GM12892 (cell line): ENCODE measurements at places on chromosomes 13 and 19.

- no peak for DNase-seq
These were observed 6.5 kb upstream of the S1PR4 start for GRCh38 chr19:3171894-3172672.

- no peak for DNase-seq
These were observed 282.2 kb downstream of the OLFM4 start for GRCh38 chr13:53310786-53311185.

DNA sequence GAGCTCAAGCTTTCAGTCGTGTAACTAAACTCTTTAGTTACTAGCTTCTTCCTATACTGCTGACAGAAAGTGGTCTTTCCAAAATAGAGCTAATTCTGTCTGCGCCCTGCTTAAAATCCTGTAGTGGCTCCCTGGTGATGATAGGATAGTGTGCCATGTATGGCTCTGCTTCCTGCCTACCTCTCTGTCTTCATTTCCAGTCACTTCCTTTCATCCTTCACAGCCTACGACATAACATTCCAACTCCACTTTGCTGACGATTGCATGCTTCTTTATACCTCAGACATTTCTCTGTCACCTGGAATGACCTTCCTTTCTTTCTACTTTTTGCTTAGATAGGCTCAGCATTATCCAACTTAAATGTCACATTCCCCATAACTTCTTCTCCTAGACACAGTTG, 190.8 kb downstream of the MAB21L1 start:
- no peak for DNase-seq

- DNase-seq: no peak
These were observed 1413.8 kb upstream of the PCDH20 start for GRCh38 chr13:62829486-62829885.

DNA sequence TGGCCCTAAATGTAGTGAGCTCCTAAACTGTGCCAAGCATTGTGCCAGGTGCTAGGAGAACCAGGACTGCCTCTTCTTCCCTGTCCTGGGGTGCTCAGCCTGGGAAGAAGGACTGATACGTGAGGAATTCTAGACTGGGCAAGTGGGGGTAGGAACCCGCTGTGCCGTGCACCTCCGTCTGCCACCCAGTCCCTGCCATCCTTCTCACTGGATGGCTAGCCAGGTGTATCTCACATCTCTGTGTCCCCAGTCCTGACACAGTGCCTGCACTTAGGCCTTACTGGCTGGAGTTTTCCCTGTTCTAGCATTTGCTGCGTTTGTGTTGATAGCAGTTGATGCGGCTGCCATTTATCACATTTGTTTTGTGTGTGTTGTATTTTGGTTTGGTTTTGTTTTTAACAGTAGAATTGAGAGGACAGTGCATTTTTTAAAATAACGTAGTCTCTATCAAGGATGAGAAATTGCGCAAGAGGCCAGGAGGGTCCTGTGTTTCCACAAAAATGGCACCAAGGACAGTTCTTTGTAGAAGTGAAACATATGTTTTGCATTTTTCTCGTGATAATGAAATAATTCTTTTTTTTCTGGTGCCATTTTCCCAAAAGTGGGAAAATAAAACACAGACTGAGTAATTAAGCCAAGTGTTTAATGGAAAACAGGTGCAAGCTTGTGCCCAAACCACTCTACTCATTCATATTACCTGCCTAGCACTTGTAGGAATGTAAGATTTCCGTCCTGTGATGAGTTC, 4.7 kb upstream of the GPR183 start:
- no peak for DNase-seq

DNA sequence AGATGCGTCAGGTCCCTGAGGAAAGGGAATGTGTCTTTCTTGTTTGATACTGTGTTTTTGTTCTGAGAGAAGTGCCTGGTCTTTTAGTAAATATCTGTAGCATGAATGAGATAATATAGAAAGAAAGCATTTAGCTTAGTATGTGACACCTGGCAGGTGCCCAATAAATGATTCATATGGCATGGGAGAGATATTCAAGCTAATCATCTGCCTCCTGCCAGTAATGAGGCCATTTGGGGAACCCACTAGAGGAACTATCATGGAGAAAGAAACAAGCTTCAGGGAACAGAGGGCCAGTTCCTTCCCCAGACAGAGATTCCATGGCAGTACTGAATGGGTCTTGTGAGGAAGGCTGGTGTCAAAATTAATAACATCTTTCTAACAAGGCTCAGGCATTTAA, 603.9 kb downstream of the DCT start:
- no peak for DNase-seq

DNA sequence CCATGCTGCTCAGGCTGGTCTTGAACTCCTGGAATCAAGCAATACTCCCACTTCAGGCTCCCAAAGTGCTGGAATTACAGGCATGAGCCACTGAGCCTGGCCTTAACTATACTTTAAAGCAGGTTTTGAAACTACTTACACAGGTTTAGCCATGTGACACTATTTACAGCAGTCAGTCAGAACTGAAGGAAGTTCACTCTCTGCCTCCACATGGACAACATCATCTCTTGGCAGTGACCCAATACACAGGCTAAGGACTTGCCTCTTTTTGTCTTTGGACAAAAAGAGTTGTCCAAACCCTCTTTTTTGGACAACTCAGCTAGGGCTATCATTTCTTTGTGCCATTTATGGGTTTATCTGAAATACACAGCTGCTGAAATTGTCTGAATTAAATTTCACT, 89.0 kb upstream of the CLDN10 start:
- no peak for DNase-seq

DNA sequence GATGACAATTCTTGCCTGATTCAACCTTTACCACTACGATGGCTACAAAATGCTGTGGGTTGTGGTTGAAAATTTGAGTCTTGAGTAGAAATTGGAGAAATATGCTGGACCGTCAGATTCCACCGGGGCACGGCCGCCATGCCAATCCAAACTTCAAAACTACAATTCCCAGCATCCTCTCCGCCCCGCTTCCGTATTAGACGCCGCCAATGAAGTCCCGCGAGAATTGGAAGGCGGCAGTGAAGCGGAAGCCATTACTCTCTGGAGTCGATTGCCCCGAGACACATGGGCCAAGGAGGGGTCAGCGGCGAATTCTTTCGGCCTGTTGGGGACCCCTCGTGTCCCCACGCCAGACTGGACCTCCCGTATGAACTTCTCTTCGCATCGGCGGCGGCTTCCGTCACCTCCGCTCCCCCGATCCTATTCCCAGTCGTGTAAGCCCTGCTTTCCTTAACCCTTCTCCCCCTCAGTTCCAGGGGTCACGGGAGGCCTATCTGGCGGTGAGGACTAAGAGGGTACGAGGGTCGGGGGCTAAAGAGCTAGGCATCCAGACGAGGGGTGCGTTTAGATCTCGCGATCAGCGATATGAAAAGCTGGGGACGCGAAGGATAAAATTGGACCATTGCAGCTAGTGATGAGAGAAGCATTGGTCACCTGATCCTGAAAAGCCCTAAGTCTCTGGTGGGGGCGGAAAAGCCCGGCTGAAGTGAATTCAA, at the start of gene ZNF317:
ZNF317 (plus strand) TSS at position 239 of the 716 bp plus-strand sequence. CDS start 15,620 bp downstream, outside the sequence.
- DNase-seq: peak; percentile 66

- peak; percentile 50 for DNase-seq
These were observed 8.1 kb downstream of the NKPD1 start for GRCh38 chr19:45152504-45153338.

- DNase-seq: no peak
These were observed 6.1 kb upstream of the LILRA5 start for GRCh38 chr19:54319049-54319448.

DNA sequence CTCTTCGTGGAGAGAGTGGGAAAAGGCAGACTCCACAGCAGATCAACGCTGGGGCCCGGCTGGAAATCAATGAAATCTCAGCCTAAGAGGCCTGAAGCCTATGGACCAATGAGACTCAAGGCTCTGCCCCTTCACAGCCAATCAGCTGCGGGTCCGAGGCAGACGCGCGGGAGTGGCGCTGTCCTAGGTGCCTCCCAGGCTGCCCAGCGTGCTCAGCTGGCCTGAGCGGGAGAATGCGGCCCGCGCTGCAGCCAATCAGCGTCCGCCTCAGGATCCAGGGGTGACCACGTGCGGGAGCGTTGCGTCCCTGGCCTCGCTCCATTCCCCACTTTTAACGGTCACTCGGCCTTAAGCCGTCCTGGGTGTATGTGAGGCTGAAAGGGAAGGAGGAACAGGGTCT, at the start of gene ZBTB32:
ZBTB32 (plus strand) TSS at position 341 of the 400 bp plus-strand sequence. CDS start 10,069 bp downstream, outside the sequence.
- DNase-seq: peak; percentile 21

DNA sequence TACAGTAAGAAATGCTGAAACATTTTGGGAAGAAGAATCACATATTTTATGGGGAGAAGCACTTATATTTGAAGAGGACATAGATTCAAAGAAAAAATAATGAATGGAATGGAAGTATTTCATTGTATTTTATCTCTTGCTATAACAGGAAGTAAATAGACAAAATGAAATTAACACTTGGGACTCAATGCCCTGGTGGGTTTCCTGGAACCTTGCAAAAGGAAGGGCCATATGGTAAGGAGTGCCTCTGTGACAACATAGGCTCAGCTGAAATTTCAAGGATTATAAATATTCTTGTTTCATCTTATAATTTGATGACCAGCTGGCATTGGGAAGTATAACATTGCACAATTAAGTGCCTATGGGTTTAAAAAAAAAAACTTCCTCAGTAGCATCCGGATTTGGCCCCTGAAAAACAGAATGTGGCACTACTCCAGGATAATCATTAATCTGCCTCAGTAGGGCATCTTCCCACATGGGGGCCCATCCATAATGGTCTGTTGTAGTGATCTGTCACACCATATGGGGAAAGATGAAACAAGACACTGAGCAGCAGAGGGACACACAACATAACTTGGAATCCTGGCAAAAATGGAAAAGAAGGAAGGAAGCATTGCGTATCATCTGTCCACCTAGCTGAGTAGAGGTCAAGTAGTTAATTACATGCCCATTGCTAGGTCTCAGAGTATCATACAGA, 321.6 kb downstream of the NDFIP2 start:
- no peak for DNase-seq

DNA sequence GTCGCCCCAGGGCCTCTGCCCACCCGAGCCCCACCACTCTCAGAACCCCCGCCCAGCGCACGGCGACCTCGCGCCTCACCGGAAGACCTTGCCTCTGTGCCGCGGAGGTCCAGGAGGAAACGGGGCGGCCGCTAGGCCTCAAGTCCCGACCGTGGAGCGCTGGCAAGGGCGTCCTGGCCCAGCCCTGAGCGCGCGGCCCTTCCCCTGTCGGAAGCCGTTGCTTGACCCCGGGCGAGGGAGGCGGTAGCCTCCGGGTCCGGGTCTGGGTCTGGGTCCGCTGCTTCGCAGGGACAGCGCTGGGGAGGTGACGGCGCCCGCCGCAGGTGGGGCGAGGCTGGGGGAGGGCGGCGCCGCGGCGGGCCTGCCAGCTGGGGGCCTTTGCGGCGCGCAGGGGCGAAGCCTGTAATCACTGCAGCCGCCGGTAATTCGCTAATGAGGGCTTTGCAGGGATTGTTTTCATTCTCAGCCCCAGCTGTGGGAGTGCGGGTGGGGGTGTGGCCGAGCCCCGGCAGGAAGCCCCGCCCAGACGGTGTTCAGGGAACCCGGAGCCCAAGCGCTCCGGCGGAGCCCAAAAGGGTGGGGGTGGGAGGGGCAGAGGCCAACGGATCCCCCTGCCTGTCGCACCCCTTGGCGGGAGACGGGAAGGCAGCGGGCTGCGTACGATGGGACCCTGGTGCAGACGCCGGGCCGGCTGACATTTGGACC, 8.6 kb downstream of the C19orf25 start:
- peak; percentile 76 for DNase-seq

DNA sequence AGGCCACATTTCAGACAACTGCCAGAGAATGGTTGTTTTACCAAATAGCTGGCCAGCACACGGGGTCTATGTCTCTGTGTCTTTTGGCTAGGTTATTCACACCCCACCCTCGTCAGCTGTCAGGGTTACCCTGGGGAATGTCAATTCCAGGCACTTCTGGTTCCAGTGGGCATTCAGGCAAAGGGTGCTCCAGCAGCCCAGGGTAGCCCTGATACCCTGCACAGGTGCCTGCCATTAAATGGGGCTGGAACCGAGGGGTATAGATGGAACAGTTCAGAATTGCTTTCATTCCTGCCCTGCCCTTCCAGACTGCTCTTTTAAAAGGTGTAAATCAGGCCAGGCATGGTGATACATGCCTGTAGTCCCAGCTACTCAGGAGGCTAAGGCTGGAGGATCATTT, 43.2 kb upstream of the HOMER3 start:
- DNase-seq: no peak

GRCh38 chr13:113741191-113741668, 17.8 kb upstream of the TMEM255B start:
- no peak for DNase-seq

DNA sequence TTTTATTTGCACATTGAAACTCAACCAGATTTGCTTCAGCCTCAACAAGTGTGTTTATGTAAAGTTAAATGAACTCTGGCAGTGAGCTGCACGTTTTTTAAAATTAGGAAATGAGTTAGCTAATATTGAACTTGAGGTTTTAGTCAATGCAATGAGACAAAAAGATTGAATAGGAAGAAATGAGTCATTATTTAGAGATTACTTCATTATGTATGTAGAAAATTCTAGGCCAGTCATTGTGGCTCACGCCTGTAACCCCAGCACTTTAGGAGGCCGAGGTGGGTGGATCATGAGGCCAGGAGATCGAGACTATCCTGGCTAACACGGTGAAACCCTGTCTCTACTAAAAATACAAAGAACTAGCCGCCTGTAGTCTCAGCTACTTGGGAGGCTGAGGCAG, 22.8 kb upstream of the CD70 start:
- no peak for DNase-seq

- DNase-seq: no peak
These were observed 698.7 kb downstream of the SLITRK5 start for GRCh38 chr13:88369866-88370265.

DNA sequence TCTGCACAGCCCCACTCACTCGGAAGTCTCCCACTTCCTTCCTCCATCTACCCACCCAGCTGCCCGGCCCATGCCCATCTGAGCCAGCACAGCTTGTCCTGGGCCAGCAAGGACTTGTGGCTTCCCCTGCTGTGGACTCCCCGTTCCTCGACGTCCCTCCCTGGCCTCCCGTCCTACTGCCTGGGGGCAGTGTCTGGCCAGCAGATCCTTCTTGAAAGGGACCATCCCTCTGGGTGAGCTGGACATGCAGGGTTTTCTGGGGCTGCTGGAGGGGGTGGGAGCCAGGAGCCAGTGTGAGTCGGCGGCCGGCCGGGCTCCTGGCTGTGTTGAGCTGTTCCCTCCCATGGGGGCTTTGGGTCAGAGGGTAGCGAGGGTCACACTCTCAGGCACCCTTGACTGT, 26.7 kb downstream of the CRTC1 start:
- DNase-seq: no peak

DNA sequence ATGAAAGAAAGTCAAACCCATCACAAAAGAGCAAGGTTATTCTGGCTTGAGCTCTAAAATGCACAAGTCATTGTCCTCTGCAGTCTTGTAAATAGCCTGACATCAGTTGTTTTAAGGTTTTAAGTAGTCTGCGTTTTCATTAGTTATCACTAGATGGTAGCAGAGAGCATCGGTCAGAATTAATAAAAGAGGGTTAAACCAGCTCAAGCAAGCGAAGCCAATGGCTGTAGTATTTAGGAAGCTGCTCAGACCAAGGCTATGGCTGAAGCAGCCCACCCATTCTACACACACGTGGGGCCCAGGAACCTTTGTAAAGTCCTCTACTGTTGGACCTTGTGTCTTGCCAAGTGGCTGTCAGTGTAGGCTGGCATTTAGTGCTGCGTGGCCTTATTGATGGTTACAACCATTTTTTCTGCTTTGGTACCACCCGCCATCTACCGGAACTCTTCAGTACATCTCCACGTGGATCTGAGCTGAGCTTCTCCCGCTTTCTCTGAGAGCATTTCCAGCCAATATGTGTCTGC, 13.3 kb upstream of the ZNF57 start:
- no peak for DNase-seq

- no peak for DNase-seq
These were observed 178.0 kb downstream of the KCTD12 start for GRCh38 chr13:76708138-76708688.
